Epithelial cell of proximal tubule (primary cell): ENCODE measurements at places on chromosomes 11 and 22. TPM values are rescaled to one million over a fixed set of nuclear protein-coding genes. Genes with fewer than 3 reads are reported as not detected.

PTS gene
- total RNA-seq, result 53.6 and 57.2 TPM in 2 replicates

E2F8 gene
- 6.9 and 10.5 TPM in 2 replicates for total RNA-seq

PDE3B gene
- total RNA-seq, result 4.8 and 5.1 TPM in 2 replicates

OR2AG2 gene
- 0.14 TPM in 1 of 2 replicates, not detected in the other for total RNA-seq

PHF21B gene
- 0.07 and 2.0 TPM in 2 replicates for total RNA-seq

RPL3 gene
- 1,634 and 2,001 TPM in 2 replicates for total RNA-seq

TCIRG1 gene
- 100 and 156 TPM in 2 replicates for total RNA-seq

TRIM3 gene
- 10.0 and 31.0 TPM in 2 replicates for total RNA-seq

SYT12 gene
- total RNA-seq, result 0.43 and 0.58 TPM in 2 replicates

TUBA8 gene
- 0.22 TPM in 1 of 2 replicates, not detected in the other for total RNA-seq

SLC15A3 gene
- 0.43 and 0.86 TPM in 2 replicates for total RNA-seq

ASCL2 gene
- total RNA-seq, result 0.12 TPM in 1 of 2 replicates, not detected in the other

KIAA1671 gene
- total RNA-seq, result 9.0 and 14.1 TPM in 2 replicates

C11orf97 gene
- not detected in 2 replicates for total RNA-seq

MS4A3 gene
- not detected in 2 replicates for total RNA-seq

CHADL gene
- 0.87 and 1.3 TPM in 2 replicates for total RNA-seq

HMOX1 gene
- total RNA-seq, result 10.5 and 21.8 TPM in 2 replicates

HBG1 gene
- not detected in 2 replicates for total RNA-seq

KLHL35 gene
- total RNA-seq, result 1.4 and 3.3 TPM in 2 replicates

BATF2 gene
- 0.35 and 1.1 TPM in 2 replicates for total RNA-seq

SYT9 gene
- 0.29 and 0.46 TPM in 2 replicates for total RNA-seq

EXPH5 gene
- 6.8 and 7.8 TPM in 2 replicates for total RNA-seq

CPT1B gene
- total RNA-seq, result 1.2 and 4.0 TPM in 2 replicates

ACTN3 gene
- not detected in 2 replicates for total RNA-seq

LTBP3 gene
- total RNA-seq, result 34.9 and 102 TPM in 2 replicates

NCR3LG1 gene
- total RNA-seq, result 1.2 and 2.3 TPM in 2 replicates

BRMS1 gene
- total RNA-seq, result 72.0 and 95.1 TPM in 2 replicates

BAD gene
- total RNA-seq, result 113 and 156 TPM in 2 replicates

GRM5 gene
- 0.12 and 0.14 TPM in 2 replicates for total RNA-seq

NCF4 gene
- not detected in 2 replicates for total RNA-seq

MPPED1 gene
- not detected in 2 replicates for total RNA-seq

MMP8 gene
- not detected in 2 replicates for total RNA-seq

RIMBP3B gene
- 0.29 TPM in 1 of 2 replicates, not detected in the other for total RNA-seq

TALDO1 gene
- 332 and 365 TPM in 2 replicates for total RNA-seq

TYR gene
- total RNA-seq, result not detected in 2 replicates

C11orf91 gene
- total RNA-seq, result not detected in 2 replicates

CTSF gene
- 6.7 and 15.2 TPM in 2 replicates for total RNA-seq

DMC1 gene
- total RNA-seq, result 4.4 and 6.3 TPM in 2 replicates

FXYD2 gene
- total RNA-seq, result 109 and 286 TPM in 2 replicates

CTTN gene
- total RNA-seq, result 192 and 254 TPM in 2 replicates

OR51B4 gene
- not detected in 2 replicates for total RNA-seq

KMT2A gene
- 27.2 and 42.1 TPM in 2 replicates for total RNA-seq

KLHDC7B gene
- total RNA-seq, result 0.07 TPM in 1 of 2 replicates, not detected in the other

STK33 gene
- total RNA-seq, result 13.0 and 14.4 TPM in 2 replicates

PNPLA3 gene
- total RNA-seq, result 7.6 and 12.4 TPM in 2 replicates

PRR33 gene
- total RNA-seq, result not detected in 2 replicates

PDGFD gene
- 2.0 and 3.4 TPM in 2 replicates for total RNA-seq

CNGA4 gene
- total RNA-seq, result not detected in 2 replicates

FOLR2 gene
- total RNA-seq, result not detected in 2 replicates

OR51B2 gene
- total RNA-seq, result not detected in 2 replicates

PTPRJ gene
- 43.9 and 44.2 TPM in 2 replicates for total RNA-seq

CCDC87 gene
- 0.14 and 0.52 TPM in 2 replicates for total RNA-seq

PHOX2A gene
- not detected in 2 replicates for total RNA-seq

MFNG gene
- 0.07 TPM in 1 of 2 replicates, not detected in the other for total RNA-seq

HTR3A gene
- total RNA-seq, result 0.17 and 0.29 TPM in 2 replicates

GSTT2B gene
- total RNA-seq, result 2.1 and 8.6 TPM in 2 replicates
